ENCODE measurements at places on chromosomes 12 and 14.

DNA sequence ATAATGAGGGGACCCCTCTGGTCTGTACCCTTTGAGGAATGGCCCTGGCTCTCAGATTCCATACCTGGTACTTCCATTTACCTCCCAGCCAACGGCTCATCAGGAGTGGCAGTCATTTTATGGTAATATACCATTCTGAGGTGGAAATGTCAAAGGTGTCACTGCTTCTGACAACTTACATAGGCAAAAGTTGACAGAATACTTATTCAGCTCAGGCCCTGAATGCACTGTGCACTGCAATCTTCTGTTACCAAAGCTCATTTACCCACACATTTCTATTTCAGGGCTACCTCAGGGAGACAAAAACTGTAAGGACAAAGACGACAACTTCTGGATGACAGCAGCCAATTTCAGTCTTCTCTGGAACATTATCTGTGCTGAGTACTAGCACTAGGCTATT, 212.2 kb upstream of the TMEM260 start:
- no peak for DNase-seq

GRCh38 chr14:81434230-81434629, 34.1 kb upstream of the STON2 start:
- no peak for DNase-seq

- DNase-seq, result peak; percentile 42
These were observed 251.7 kb upstream of the TBX3 start for GRCh38 chr12:114935658-114936057.

DNA sequence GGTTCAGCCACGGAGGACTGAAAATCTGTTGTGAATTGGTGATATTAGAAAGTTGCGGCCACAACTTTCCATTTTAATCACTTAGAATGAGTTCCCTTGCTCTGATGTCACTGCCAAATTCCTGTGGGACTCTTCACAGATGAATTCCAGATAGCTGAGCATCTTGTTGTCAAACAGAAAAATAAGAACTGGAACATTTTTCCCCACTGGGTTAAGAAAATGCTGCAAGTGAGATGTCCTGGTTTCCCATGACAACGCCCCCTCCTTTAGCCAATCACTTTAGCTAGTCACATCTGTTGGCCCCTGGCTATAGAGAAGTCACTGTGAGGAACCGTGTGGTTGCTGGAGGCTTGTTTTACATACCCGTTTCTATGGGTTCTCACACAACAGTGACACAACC, 135.9 kb downstream of the KTN1 start:
- DNase-seq, result no peak

GRCh38 chr14:67389275-67389674, 22.7 kb downstream of the PLEK2 start:
- no peak for DNase-seq

GRCh38 chr14:29926701-29927375, 809 bp downstream of the PRKD1 start:
- peak; percentile 51 for DNase-seq

GRCh38 chr14:99195602-99196309, 76.2 kb downstream of the BCL11B start:
- DNase-seq, result no peak

DNA sequence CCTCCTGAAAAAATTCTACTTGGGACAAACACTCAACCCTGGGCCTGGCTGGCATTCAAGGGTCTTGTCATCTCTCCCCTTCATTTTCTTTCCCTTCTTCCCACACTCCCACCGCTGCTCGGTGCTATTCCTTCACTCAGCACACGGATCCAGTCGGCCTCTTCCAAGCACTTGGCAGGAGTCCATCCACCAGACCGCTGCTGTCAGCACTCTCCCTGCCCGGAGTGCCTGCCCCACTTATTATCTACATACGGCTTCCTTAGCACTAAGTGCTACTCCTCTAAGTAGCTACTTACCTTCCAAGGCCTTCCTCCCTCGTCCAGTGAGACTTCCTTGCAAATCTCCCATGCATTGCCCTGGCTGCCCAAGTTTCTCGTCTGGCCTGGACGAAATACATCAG, 29.8 kb downstream of the CALM1 start:
- DNase-seq, result no peak

DNA sequence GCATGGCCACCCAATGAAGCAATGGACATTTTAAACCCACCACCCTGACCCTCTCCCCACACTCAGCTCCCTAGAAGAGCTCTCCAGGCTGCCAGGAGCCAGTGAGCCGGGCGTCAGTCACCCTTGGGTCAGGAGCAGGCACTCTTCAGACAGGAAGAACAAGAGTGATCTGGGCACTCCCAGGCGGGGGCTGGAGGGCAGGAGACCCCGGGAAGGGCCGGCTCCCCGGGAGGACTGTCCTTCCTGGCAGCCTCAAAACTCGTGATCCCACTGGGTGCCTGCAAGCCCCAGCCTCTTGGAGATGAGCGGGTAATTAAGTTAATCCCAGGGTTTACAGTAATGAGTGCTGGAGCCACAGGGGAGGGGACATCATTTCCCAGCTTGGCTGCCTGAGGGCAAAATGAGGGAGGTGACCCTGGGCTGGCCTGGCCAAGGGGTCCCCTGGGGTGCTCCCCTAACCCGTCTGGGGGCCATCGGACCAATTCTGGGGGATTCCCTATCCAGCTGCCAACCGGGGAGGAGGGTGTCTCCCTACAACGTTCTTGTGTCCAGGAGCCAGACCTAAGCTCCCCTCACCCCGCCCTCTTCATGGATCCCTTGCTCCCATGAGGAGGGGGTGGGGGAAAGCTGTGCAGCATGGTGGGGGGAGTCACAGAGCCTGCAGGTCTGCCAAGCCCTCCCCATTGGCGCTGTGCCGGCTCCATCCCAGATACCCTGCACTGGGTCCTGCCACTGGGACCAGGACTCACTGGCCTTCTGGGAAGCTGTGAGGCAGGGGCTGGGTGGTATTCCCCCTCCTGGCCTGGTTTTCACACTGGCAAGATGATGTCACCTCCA, 59.2 kb downstream of the CCNK start:
- DNase-seq, result no peak

DNA sequence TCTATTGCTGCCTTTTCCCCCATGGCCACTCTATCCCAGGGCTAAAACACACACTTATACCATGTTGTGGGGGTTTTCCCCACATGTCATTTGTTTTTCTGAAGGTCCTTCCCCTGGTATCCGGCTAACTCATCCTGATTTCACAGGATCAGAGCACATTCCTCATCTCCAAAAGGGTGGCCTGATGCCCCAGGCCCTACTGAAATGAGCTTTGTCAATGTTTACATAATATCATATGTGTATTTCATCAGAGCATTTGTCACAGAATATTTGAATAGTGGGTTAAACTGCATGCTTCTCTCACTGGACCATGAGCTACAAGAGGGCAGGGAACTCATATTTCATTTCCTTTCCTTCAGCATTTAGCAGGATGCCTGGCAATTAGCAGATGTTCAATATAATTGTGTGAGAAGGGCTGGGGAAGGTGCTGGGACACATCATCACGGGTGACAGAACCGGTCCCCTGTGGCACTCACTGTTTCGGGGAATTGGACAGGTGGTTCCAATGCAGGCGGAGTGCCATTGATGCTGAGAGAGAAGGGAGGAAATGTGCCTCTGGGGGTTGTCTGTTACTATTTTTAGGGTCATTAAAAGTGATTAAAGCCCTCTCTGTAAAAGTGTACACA, 26.8 kb downstream of the EMP1 start:
- no peak for DNase-seq

All from pons (tissue), 1 donor.